ENCODE measurements at places on chromosomes 1 and 21. TPM values are rescaled to one million over a fixed set of nuclear protein-coding genes. Genes with fewer than 3 reads are reported as not detected.

Gene RSPH1
- total RNA-seq = 0.91 TPM

Gene RNF186
- not detected for total RNA-seq

Gene PPIAL4G
- total RNA-seq = not detected

Gene LAMC2
- 21.0 TPM for total RNA-seq
